ENCODE measurements at places on chromosomes 4 and X.

- peak; percentile 42 for DNase-seq
Observed at GRCh38 chr4:95889662-95890061, 49.8 kb downstream of the PDHA2 start.

DNA sequence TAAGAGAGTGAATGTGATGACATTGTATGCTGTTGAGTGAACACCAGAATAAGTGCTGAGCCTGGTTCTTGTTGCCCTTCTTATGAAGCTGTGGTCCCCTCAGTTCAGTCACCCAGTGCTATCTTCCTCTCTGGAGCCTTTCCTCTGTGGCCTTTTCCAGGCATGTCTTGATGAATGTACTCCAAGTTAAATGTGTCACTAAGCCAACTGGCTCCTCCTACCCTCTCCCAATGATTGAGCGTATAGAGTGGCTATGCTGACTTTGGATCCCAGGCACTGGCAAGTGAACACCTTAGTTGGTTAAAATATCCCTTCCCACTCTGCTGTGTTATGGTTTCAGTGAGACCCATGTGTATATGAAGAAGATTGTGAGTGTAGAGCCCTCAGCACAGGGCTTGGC, 134.1 kb upstream of the MAMLD1 start:
- DNase-seq, result no peak

DNA sequence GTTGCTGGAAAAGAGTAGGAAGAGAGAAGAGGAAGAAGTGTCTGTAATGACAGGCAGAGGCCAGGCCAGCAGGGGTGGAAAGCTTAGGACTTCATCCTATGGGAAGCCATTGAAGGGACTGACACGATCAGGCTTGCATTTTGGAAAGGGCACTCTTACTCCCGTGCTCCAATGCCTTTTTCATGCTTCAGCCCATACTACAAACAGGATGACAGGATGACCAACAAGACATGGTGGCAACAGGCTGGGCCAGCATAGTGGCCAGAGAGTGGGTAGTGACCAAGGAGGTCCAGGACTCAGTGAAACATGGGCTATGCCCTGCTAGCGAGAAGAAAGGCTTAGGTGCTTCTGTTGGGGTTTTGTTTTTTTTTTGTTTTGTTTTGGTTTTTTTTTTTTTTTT, 2.6 kb upstream of the KLF3 start:
- no peak for DNase-seq

GRCh38 chr4:15376594-15376993, 51.2 kb upstream of the C1QTNF7 start:
- DNase-seq, result peak; percentile 41

DNA sequence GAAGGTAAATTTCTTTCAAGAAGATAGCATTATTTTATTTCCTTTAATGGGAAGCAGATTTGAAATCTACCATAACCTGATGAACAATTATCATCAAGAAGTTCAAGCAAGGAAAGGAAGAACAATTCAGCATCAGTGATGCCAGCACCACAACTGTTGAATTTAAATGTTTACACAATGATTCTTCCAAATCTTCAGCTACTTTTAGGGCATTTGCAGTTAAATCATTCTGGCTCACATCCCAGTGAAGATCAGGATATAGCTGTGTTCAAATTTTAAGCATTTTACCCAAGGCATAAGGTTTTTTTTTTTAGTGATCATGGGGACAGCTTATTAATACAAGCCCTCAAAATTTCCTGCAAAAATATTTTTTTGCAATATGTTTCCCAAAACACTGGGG, 112.9 kb downstream of the SHISA3 start:
- no peak for DNase-seq

DNA sequence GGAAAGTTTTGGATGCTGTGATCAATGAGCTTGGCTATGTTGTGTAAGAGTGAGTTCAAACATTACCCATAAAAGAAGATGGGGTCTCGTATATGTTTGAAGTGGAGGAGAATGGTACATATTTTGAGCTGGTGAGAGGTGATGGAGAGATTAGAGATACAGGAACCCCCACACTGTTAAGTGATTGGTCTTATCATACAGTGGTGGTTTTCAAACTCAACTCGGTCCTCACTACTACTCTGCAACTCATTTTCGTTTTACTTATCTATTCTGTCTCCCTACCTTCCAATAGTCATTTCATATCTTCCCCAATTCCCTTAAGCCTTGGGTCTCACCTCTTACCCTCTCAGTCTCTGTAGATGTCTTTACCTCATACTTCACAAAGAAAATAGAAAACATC, 16.4 kb upstream of the TNIP3 start:
- no peak for DNase-seq

DNA sequence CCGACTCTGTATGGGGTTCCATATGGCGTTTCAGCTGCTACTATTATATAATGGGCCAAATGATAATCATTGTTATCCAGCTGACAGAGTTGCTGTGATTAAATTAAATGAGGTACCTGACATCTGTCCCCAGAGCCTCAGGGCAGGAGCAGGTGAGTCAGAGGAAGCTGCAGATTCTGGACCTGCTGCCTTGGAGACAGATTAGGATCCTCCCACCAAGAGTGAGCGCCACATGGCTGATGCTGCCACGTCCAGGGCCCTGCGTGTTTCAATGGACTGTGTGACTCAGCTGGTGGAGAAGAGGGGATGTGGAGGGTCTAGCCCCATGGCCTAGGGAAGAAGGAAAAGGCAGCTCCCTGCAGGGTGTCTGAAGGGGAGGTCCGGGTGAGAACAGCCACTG, 28.3 kb upstream of the UXT start:
- no peak for DNase-seq

DNA sequence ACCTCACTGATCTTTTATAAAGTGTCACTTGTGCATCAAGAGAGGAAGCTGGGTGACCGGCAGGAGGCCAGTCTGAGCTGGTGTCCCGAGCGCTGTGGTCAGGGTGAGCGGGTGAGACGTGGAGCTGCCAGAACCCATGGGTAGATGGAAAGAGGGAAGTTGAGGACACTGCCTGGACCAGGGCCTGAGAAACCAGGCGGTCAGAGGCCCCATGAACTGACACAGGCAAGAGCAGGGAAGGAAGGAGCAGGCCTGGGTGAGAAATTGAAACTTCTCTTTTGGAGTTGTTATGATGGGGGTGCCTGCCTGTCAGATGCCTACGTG, 192.6 kb downstream of the AFAP1 start:
- DNase-seq, result no peak

Data from LHCN-M2 (cell line).